ENCODE measurements at places on chromosomes 7 and 10.

DNA sequence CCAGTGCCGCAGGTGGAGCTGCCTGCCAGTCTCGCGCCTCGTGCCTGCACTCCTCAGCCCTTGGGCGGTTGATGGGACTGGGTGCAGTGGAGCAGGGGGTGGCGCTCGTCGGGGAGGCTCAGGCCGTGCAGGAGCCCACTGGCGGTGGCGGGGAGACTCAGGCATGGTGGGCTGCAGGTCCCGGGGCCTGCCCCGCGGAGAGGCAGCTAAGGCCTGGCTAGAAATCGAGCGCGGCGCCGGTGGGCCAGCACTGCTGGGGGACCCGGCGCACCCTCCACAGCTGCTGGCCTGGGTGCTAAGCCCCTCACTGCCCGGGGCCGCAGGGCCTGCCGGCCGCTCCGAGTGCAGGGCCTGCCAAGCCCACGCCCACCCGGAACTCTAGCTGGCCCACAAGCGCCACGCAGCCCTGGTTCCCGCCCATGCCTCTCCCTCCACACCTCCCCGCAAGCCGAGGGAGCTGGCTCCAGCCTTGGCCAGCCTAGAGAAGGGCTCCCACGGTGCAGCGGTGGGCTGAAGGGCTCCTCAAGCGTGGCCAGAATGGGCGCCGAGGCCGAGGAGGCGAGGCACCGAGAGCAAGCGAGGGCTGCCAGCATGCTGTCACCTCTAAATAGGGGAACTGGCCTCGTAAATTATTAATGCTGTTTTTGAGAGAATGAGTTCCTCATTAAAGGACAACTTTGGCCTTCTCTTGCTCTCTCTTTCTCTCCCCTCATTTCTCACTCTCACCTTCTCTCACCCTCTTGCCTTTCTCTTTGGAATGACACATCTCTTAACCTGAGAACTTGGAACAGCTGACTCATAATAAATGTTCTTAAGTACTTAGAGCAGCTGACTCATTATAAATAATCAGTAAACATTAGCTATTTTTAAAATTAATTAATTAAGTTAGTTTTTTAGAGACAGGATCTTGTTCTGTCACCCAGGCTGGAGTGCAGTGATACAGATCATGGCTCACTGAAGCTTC lies 4.9 kb downstream of the ACADSB start:
- no peak for DNase-seq

GRCh38 chr7:29096446-29096730 lies 49.9 kb downstream of the CPVL start:
- DNase-seq = no peak

GRCh38 chr10:60731134-60731885 lies 47.0 kb upstream of the CDK1 start:
- no peak for DNase-seq

GRCh38 chr7:66321283-66321682 lies 116.1 kb downstream of the TPST1 start:
- no peak for DNase-seq

GRCh38 chr10:63423494-63423893 lies 42.3 kb downstream of the JMJD1C start:
- DNase-seq = no peak

GRCh38 chr10:17175551-17175950 lies 25.9 kb downstream of the TRDMT1 start:
- DNase-seq = peak; percentile 12

GRCh38 chr10:63208986-63209385 lies 75.9 kb downstream of the NRBF2 start:
- DNase-seq = peak; percentile 11

DNA sequence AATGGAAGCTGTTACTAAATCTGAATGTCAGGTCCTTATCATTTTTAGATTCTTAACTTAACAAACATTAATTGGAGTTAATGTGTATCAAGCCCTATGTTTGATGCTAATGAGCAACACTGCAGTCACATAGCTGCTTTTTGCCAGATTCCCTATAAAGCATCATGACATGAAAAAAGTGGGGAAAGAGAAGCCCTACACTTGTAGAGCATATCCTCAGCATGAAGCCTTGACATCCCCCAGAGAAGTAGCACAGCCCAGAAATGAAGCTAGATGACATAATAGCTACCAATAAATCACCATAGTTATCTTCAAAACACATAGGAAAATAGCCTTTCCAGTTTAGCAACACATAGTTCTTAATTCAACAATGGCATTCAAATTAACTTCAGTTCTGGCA lies 49.2 kb upstream of the CDK1 start:
- no peak for DNase-seq

- no peak for DNase-seq
Measured at GRCh38 chr7:100211342-100211780, 8.4 kb upstream of the PVRIG start.

DNA sequence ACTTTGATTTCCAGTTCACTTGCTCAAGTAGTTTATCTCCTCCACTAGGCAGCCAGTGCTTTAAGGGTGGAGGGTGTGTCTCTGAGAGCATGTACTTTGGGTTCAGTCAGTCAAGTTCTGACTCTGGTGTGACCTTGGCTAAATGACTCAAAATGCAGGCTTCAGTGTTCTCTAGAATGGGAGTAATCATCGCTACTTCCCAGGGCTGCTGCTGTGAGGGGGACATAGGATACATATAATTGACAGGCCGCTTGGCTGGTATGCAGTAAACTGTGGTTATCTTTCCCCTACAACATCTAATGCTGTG lies 3.5 kb downstream of the PTPRE start:
- DNase-seq = no peak
